Left ventricle myocardium superior (tissue), 1 donor: ENCODE measurements at places on chromosomes 3 and 15. TPM values are rescaled to one million over a fixed set of nuclear protein-coding genes. Genes with fewer than 3 reads are reported as not detected.

GRCh38 chr3:81764665-81765064 is 3.2 kb upstream of the GBE1 start:
- no peak for DNase-seq

DNA sequence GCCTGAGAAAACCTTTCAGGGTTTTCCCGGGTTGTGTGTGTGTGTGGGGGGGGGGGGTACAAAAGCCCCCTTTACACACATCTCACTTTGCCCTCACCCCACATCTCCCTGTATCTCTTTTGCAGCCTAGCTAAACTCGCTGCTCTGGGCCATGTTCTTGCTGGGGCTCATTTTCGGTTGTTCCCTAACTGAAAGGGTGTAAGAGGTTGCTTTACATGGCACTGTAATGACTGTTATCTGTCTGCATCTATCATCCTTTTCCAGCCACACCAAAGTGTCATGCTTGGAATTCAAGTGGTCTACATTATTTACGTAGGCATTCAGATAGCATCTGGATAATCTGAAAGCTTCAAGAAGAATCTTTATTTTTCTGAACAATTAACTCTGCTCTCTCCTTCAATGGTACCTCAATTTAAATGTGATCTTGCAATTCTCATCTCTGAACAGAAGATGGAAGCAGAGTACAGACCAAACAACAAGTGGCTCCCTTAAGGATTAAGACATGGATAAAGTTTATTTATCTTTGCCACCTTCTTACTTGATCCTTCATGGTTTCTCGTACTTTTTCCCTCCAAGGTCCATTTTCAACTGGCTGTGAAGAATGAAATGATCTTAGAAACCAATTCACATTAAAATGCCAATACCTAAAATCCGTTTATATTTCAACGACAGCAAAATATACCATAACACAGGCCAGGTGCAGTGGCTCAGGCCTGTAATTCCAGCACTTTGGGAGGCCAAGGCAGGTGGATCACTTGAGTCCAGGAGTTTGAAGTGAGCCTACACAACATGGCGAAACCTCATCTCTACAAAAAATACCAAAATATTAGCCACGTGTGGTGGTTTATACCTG is 34.9 kb downstream of the DCLK3 start:
- DNase-seq = no peak

GRCh38 chr3:137347132-137347531 is 389.3 kb downstream of the IL20RB start:
- no peak for DNase-seq

GRCh38 chr3:48598323-48599076 is 3.4 kb upstream of the COL7A1 start:
- peak; percentile 80 for DNase-seq

DNA sequence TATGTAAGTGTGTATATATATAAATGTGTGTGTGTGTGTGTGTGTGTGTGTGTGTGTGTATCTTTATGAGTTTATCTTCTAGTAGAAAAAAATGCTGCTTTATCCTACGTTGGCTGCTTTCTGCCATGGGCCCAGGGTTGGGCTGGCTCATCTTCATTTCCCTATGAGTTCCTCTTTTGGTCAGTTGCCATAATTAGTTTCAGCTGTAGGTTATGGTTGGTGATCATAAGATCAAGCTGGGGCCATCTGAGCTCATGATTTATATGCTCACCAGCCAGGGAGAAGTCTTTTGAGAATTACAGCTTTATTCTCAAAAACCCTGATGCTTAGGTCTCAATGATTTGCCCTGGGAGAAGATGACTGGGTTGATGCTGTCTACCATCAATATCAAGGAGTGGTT is 775.8 kb upstream of the ARPP21 start:
- no peak for DNase-seq

- no peak for DNase-seq
Observed at GRCh38 chr3:37946531-37946889, 44.1 kb upstream of the VILL start.

- DNase-seq = no peak
Observed at GRCh38 chr3:193774272-193774915, 181.4 kb downstream of the OPA1 start.

DNA sequence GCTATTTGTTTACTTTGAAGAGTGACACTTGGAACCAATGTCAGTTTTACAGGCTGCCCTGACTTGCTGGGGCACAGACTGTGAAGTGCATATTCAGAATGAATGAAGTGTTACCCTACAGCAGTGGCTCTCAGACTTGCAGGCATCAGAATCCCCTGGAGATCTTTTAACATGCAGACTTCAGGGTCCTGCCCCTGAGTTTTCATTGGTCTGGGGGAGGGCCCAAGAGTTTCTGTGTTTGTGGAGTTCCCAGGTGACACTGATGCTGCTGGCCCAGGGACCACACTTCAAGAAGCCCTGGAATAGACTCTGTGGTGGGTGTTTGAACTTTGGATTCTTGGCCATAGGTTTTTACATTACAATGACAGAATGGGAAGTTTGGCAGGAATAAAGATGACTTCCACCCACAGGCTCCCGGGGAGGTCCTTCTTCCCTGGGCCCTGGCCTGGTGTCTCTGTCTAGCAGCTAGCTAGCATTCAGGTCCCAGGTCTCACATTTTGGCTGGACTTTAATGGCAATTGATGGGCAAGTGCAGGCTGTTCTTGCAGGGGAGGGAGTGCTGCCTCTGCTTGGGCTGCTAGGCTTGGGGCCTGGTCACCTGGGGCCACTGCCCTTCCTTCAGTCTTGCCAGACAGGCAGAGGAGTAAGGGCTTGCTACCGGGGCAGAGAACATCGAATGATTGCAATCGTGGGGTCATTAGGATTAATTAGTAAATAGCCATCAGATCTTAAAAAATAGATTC is 149.0 kb downstream of the APBA2 start:
- DNase-seq = no peak

- no peak for DNase-seq
Observed at GRCh38 chr3:87073496-87074145, 82.7 kb upstream of the VGLL3 start.

- DNase-seq = no peak
Observed at GRCh38 chr3:43523454-43524053, 98.3 kb downstream of the ANO10 start.

DNA sequence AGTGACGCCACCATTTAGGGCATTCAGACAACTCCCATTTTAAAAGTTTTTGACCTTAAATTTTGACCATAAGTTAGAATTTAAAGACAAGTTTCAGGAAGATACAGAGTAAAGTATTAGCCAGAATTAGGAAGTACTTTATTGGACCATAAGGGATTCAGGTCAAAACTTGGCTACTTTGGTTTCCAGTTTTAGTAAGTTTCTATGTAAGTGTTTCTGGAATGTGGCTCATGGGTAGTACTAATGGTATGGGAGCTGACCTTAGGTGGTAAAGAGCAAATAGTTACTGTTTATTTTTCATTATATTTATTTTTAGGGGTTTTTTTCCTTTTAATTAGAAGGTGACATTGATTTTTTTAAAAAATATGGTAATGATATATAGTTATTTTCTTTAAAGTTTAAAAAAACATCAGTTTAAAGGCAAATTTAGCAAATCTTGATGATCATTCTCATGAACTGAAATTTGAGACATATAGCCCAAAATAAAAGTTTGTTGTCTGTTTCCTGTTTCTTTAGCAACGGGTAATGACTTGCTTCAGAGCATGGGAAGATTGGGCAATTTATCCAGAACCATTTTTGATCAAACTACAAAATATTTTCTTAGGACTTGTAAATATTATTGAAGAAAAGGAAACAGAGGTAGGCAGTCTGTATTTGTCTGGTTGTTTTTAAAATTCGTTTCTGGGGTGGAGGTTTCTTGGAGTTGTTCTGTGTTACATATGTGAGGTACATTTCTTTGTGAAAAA is 34.3 kb downstream of the U2SURP start:
- DNase-seq = no peak

DNA sequence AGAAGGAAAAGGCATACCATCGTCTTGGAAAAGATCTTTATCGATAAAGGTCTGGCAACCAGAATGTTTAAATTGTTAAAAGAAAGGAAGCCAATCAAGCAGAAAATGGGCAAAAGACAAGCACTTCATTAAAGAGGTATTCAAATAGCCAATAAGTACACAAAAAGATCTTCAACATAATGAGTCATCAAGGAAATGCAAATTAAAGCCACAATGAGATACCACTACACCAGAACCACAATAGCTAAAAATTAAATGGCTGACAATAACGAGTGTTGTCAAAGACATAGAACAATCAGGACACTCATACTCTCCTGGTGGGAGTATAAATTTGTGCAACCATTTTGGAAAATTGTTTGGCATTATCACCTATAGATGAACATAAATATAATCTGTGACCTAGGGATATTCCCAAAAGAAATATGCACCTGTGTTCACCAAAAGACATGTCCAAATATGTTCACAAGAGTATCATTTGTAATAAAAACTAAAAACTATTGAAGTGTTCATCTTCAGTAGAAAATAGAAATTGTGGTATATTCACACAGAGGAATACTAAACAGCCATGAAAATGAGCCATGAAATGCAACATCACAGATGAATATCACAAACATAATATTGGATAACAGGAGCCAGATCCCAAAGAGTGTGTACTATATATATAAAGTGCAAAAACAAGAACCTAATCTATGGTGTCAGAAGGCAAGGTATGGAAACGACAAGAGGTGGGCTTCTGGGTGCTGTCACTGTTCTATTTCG is 14.4 kb upstream of the BTBD1 start:
- DNase-seq = no peak

- no peak for DNase-seq
Observed at GRCh38 chr3:26191556-26191955, 401.7 kb downstream of the OXSM start.

DNA sequence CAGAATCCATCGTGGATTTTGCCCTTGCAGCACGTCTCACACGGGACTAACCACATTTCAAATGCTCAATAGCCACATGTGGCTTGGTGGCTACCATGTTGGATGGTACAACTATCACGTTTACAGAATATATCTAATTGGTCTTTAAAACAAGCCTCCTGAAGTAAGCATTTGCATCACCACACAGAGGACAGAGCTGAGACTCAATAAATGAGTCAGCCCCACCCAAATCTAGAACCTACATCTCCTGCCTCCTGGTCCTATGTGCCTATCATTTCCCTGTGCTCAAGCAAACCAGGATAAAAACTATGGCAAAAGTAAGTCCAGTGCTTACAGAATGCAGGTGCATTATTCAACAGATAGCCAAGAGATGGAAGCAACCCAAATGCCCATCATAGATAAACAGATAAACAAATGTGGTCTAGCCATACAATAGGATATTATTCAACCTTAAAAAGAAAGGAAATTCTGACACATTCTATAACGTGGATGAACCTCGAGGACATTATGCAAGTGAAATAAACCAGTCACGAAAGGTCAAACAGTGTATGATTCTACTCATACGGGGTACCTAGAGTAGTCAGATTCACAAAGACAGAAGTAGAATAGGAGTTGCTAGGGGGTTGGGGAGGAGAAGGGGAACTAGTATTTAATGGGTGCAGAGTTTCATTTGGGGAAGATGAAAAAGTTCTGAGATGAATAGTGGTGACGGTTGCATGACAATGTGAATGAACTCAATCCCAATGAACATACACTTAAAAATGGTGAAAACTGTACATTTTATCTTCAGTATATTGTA is 43.9 kb downstream of the SRGAP3 start:
- no peak for DNase-seq

CTXN2 gene
- total RNA-seq = not detected

MYZAP gene
- 930 TPM for total RNA-seq

CMC1 gene
- total RNA-seq = 35.9 TPM

GPR149 gene
- not detected for total RNA-seq

U2SURP gene
- total RNA-seq = 40.4 TPM

CCDC54 gene
- total RNA-seq = not detected

SEMA7A gene
- 1.3 TPM for total RNA-seq
